ENCODE measurements at places on chromosomes 13 and 19.

- DNase-seq, result no peak
Measured at GRCh38 chr13:73146707-73147106, 87.9 kb downstream of the KLF5 start.

DNA sequence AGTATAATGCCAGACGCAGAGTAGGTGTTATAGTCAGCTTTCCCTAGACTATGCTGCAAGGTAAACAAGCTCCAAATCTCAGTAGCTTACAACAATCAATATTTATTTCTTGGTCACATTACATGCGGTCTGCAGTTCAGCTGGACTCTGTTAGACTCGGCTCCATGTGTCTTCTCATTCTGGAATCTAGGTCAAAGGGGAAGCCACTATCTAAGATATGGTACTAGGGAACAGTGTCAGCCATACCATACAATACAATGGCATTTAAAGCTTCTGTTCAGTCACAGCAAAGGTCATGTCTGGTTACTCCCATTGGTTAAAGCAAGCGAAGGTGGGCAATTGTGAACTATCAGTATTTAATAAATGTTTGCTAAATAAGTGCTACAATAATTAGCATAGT, 65.3 kb upstream of the SERTM1 start:
- DNase-seq, result no peak

- no peak for DNase-seq
Measured at GRCh38 chr13:63425131-63425530, 2009.5 kb upstream of the PCDH20 start.

DNA sequence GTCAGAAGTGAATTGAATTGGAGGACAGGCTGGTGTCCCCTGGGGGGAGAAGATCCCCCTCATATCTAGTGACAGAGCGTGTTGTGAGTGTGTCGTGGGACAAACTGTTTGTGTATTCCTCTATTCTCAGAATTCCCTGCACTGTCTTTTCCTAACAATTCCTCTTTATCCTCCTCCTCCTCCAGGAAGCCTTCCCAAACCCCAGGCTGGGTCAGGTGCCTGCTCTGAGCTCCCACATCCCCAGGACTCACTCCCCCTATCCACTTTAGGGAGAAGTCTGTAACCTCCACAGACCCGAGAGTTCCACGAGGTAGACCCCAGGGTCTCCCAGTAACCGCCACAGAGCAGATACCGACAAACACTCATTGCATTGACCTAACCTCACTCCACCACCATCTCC, 15.1 kb upstream of the BICRA start:
- no peak for DNase-seq

DNA sequence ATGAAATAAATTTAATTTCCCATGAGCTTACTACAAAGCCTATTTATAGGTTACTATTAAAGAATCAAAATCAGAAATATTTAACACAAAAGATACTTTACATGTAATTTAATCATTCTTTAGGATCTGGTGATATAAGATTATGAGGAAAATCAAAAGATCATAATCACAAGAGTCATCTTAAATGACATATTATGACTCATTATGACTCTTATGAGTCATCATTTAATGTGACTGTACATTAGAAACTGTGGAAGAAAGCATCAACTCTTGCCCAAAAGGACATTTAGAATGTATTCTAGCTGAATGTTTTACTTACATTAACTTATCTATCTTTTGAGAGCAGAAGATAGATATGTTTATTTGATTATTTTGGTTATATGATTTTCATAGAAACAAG, 458.6 kb downstream of the DCT start:
- DNase-seq, result no peak

DNA sequence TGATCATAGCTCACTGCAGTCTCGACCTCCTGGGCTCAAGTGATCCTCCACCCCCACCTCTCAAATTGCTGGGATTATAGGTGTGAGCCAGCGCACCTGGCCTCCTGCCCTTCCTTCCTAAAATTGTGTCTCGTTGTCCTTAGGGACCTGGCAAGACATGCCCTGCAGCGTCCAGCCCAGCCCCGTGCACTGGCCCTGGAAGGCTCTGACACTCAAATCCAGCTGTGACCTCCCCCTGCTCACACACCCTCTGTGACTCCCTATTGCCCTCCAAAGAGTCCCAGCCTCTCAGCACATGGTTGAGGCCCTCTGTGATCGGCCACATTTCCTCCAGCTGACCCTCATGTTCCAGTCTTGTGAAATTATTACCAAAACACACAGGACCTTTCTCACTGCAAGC, 4.9 kb downstream of the MPV17L2 start:
- no peak for DNase-seq

DNA sequence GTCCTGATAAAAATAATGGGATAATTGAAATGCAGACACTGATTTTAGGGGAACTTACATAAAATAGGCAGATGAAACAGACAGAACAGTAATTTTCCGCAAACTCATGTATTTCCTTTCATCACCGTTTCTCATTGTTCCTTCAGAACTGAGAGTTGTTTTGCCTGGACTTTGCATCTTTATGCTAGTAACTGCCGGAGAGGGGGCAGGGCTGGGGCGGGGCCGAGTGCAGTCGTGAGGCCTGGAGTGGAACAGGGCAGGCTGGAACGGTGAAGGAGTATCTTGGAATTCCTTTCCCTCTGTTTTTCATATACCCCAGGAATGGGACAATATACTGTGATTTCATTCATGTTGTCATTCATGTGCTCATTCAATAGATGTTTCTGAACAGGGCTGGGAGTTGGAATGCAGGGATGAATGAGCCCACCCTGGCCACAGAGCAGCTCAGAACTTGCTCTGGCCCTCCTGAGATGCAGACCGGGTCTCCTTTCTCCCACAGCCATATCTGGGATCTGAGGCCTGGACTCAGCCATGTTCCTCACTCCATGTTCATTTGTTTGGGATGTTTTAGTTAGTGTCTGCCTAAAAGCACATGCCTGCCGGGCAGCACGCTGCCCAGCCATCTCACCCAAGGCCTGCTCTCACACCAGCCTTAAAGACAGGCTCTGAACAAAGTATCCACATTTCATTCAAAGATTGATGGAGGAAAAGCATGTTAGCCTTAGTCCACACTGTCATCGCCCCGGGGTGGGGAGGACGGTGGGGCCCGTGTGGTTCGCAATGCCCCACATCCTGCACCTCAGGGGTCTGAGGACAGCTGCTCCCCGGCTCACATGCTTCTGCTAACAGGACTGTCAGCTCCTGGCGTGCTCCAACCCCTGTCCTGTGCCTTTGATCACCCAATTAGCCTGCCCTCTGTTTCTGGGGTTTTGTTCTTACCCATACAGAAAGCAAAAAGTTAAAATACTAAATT, 92.9 kb downstream of the SOX1 start:
- DNase-seq, result no peak

GRCh38 chr13:38381890-38382289, 32.2 kb downstream of the UFM1 start:
- DNase-seq, result no peak

DNA sequence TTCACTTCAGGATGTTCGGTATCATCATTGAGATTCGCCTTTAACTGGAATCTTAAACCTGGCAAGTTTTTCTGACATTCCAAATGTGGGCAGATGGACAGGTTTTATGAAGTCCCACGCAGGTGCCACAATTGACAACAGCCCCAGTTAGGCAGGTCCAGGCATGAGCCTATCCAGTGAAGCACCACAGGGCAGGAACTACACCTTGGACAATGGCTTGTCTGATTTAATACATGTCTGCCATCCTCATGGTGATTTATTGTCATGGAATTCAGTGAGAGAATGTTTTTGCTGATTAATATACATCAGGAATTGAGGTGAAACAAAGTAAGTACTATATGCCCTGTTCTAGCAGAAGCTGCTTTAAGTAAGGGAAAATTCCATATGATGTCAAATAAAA, 10.2 kb upstream of the TPP2 start:
- DNase-seq, result no peak

- DNase-seq, result no peak
Measured at GRCh38 chr19:6914321-6914720, 26.9 kb downstream of the ADGRE1 start.
